H9 (cell line): ENCODE measurements at places on chromosomes 3 and 15. TPM values are rescaled to one million over a fixed set of nuclear protein-coding genes. Genes with fewer than 3 reads are reported as not detected.

- no peak overlapping the region for H3K27ac ChIP-seq
- peaks cover 19% of the 10 kb centered on the region for H3K36me3 ChIP-seq
- no peaks in the 10 kb centered on the region for H3K27me3 ChIP-seq
- no peak overlapping the region for H3K4me3 ChIP-seq
- no peak for DNase-seq
- peaks cover 3% of the 10 kb centered on the region; the same call in 1 of the 2 replicates for H3K4me1 ChIP-seq
These were observed 3.3 kb downstream of the GTF2A2 start for GRCh38 chr15:59654046-59654445.

DNA sequence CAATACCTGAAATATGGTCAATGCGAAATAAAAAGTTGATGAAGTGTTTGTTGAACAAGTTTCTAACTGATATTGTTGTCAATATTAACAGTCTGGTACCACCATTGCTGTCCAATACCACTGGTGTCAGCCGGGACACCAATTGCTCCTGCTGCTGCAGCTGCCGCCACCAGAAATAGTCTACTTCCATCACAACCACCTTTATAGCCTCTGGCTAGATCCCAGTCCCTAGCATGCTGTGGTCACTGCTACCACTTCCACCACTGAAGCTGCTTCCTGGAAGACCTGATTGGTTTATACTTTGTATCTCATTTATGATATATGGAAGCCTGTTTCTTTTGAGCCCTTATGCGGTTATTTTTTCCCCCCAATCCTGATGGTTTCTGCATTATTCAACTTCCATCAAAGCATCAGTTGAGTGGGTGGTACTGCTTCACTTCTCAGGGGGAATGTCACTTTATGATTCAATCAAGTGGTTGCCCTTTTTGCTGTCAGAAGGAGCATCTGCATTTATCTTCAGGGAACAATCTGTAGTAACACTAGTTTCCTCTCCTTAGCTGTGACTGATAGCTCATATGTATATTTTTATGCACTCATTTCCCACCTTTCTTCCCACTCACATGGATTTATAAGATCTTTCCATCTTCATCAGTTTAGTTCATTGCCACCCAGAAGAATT, 11.7 kb downstream of the LNP1 start:
- peaks cover 5% of the 10 kb centered on the region; the same call in 1 of the 2 replicates for H3K4me1 ChIP-seq
- no peak for DNase-seq
- H3K27ac ChIP-seq = no peak overlapping the region
- H3K36me3 ChIP-seq = peaks cover 13% of the 10 kb centered on the region
- no peak overlapping the region for H3K4me3 ChIP-seq

- no peak overlapping the region for H3K27ac ChIP-seq
- H3K27me3 ChIP-seq = no peaks in the 10 kb centered on the region
- H3K4me1 ChIP-seq = no peaks in the 10 kb centered on the region; the same call in 1 of the 2 replicates
These were observed 45.9 kb upstream of the SEC61A1 start for GRCh38 chr3:128006061-128007032.

DNA sequence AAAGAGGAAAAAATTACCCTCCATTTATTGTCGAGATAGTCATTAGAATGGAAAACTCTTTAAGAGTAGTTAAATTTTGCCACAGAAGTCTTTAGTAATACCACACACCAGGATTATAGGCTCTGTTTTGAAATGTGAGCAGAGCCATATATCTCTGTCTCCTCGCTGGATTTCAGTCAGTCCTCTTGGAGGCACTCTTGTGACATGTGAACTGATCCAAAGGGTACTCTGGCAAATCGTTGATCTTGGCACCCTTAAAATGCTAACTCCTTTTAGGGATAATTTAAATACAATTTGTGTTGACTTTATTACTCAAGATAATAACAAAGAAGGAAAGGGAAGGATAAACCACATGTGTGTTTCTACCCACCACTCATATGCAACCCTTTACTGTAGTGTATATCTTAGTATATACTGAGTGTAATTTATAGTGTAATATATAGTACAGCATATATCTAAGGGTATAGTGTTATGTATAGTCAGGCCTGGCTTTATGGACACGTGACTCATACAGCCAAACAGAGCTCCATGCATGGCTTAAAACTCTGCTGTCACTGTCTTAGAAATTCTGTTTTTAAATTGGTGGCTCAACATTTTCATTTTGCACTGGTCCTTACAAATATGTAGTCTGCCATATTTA, 12.3 kb upstream of the KPNA4 start:
- peaks cover 6% of the 10 kb centered on the region for H3K36me3 ChIP-seq
- no peak overlapping the region for H3K27ac ChIP-seq
- no peaks in the 10 kb centered on the region for H3K4me1 ChIP-seq
- DNase-seq = no peak
- no peak overlapping the region for H3K4me3 ChIP-seq
- no peaks in the 10 kb centered on the region for H3K27me3 ChIP-seq

DNA sequence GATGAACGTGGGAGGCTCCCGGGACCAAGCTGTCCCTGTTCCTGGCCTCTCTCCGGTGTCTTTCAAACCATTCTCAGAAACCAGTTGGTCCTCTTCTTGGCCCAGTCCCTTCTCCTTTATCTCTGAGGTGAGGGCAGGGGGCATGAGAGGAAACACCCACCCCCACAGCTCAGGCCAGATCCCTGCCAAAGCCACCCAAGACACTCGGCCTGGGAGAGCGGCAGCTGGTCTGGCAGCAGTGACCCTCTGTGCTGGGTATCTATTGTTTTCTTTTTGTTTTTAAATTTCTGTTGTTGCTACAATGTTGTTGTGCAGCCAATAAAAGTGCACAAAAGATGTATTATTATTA, 27.3 kb downstream of the ACSBG1 start:
- H3K36me3 ChIP-seq = no peaks in the 10 kb centered on the region
- no peak overlapping the region for H3K4me3 ChIP-seq
- no peak for DNase-seq
- no peaks in the 10 kb centered on the region for H3K27me3 ChIP-seq
- H3K27ac ChIP-seq = no peak overlapping the region

DNA sequence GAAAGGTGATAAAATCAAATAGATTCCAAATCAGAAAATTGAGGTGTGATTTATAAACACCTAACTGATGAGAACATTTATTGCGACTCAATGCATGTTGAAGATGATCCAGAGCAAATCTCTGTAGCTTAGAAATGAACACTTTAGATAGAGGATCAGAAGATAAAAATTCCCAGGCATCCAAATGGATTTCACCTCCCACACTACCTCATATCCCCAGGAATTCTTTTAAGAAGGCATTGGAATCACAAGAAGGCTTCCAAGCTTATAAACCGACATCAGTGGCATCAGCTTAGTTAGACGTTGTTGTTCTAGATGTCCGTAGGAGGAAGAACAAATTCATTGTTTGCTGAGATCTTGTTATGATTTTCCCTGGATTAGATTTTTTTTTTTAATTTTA, 154.4 kb downstream of the EBLN2 start:
- no peak overlapping the region for H3K27ac ChIP-seq
- H3K4me3 ChIP-seq = no peak overlapping the region
- no peaks in the 10 kb centered on the region for H3K27me3 ChIP-seq

DNA sequence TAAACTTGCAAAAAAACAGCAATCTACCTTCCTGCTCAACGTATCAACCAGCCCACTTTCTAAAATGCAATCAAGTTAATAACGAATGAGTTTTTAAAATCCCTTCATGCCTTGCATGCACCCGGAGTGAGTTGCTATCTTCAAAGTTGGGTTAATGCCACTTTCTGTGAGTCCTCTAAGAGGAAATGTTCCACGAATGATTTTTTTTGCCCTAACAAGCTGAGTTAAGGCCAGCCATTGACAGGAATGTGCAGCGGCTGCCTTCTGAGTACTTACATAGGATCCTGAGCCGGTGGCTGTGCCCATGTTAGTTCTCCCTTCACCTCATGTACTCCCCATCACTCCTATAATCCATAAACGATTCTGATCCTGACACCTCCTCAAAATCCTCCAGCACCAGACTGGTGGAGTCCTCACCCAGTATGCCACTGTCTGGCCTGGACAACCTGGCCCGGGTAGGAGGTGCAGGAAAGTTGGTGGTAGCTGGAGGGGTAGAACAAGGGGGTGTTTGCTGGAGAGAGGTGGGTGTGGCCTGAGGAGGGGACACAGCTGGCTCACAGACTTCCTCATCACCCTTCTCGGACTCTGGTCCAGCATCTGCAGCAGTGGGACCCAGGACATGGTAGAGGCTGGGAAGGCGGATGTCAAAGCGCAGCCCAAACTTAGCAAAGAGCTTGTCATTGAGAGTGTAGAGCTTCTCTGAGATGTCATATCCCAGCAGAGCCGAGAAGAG, 12.4 kb downstream of the POPDC2 start:
- H3K27me3 ChIP-seq = no peaks in the 10 kb centered on the region
- no peak for DNase-seq
- no peaks in the 10 kb centered on the region for H3K36me3 ChIP-seq
- no peak overlapping the region for H3K27ac ChIP-seq

DNA sequence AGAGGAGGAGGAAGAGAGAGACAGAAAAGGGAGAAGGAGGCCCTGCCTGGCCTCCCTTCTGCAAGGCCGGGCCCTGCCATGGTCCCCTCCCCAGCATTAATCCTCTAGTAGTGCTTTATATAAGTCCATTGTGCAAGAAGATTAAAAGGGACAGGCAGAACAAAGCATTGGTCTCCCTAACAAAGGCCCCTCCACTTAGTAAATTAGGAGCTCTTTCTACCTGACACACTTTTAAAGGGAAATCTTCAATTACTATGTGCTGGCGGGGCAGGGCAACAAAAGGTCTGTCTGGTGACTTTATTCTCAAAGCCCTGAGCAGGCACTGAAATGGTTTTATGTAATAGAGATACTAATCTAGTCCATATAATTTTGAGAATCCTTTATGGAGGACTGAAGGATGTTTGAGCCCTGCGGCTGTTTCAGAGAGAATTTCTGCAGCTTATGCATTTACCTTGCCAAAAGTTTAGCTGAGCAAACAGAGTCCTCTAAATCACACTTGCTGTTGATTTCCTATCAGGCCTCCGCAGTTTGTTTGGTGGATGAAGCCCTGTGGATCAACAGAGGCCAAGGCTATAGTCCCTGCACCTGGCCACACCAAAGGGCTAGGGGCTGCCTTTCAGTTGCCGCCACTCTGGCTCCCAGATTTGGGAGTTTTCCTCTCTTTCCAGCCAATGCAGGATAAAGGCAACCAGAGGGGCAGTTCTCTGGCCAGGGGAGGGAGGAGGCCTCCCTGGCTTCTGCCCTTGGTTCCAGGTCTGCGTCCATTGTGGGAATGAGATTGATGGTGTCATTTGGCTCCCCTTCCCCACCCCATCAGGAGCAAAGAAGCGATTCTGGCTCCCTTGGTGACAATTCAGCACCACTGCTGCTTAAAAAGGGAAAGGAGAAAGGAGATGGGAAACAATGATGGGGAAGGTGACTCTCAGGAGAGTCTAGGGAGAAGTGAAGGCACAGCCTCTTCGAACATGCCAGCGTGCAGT, 148.0 kb downstream of the MEGF11 start:
- no peaks in the 10 kb centered on the region for H3K36me3 ChIP-seq
- no peak overlapping the region for H3K27ac ChIP-seq
- no peak overlapping the region for H3K4me3 ChIP-seq
- H3K4me1 ChIP-seq = no peaks in the 10 kb centered on the region
- DNase-seq = no peak

DNA sequence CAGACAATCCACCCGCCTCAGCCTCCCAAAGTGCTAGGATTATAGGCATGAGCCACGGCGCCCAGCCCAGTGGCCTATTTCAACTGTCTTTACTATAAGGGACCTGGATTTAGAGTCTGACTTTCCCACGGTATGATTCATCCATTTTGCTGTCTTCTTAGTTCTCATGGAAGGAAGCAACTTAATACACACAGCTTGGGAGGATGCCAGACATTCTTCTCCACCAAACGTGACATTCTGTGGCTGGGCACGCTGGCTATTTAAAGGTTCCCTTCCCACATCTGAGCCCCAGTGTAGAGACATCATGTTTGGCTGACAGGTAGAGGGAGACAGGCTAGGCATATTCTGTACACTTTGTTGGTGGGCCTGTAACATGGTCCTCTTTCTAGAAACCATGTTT, 26.2 kb downstream of the FAM43A start:
- no peak overlapping the region for H3K4me3 ChIP-seq
- no peak for DNase-seq

DNA sequence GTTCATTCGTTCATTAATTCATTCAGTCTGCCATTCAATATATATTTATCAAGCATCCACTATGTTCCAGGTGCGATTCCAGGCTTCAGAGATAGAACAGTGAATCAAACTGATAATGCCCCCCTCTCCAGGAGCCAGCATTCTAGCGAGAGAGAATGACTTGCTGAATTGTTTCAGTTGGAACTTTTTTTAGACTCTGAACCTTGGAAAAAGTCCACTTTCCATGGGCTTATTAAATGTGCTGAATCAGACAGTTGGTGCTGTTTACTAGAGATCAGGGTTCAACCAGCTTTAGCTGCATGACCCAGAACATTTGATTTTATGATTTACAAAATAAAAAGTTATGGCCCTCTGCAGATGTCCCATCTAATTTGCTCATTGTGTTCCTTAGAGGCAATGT, 213.2 kb downstream of the THSD4 start:
- no peak for DNase-seq
- H3K36me3 ChIP-seq = no peaks in the 10 kb centered on the region
- no peak overlapping the region for H3K27ac ChIP-seq

GRCh38 chr15:57509126-57509525, 82.6 kb upstream of the MYZAP start:
- peaks cover 3% of the 10 kb centered on the region; the same call in 1 of the 2 replicates for H3K4me1 ChIP-seq
- no peaks in the 10 kb centered on the region for H3K27me3 ChIP-seq
- no peaks in the 10 kb centered on the region for H3K36me3 ChIP-seq
- H3K4me3 ChIP-seq = no peak overlapping the region
- H3K27ac ChIP-seq = no peak overlapping the region
- no peak for DNase-seq

GRCh38 chr15:60906146-60906674, 322.9 kb downstream of the RORA start:
- no peaks in the 10 kb centered on the region for H3K27me3 ChIP-seq
- H3K4me3 ChIP-seq = no peak overlapping the region
- H3K27ac ChIP-seq = no peak overlapping the region
- H3K36me3 ChIP-seq = no peaks in the 10 kb centered on the region
- DNase-seq = no peak
- no peaks in the 10 kb centered on the region for H3K4me1 ChIP-seq

DNA sequence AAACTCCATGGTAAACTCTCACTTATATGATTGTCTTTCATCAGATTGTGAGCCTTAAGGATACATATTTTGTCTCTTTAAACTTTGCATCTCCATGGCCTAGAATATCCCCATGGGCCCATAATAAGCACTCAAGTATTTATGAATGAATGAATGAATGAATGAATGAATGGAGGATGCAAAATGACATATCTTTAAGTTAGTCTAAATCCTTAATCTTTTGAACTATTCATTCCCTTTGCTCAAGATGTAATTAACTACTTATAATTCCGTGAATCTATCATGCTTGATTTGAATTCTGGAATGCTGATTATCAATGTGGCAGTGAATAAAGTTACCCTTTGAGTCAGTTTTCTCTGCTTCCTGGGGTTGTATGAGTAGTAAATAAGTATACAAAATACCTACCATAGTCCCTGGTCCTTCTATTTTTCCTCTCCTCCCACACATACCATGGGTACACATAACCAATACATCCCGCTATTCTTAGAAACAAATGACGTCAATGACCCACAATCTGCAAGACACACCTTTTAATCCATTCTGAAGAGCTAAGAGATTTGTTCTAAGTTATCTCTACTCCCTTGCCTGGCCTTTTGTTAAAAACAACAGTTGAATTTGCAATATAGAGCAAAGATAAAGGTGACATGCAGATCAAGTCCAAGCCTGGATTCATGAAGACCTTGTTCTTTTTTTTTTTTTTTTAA, 94.5 kb downstream of the FBN1 start:
- no peak overlapping the region for H3K27ac ChIP-seq
- H3K4me1 ChIP-seq = no peaks in the 10 kb centered on the region
- no peaks in the 10 kb centered on the region for H3K36me3 ChIP-seq
- H3K4me3 ChIP-seq = no peak overlapping the region
- no peaks in the 10 kb centered on the region for H3K27me3 ChIP-seq

The CCDC39 gene
- 0.59 and 0.79 TPM in 2 replicates for total RNA-seq

The IL17RB gene
- total RNA-seq = 8.3 and 9.8 TPM in 2 replicates

The SPINT1 gene
- total RNA-seq = 129 and 130 TPM in 2 replicates

The SCG5 gene
- 23.9 and 24.2 TPM in 2 replicates for total RNA-seq

The ATP13A3 gene
- total RNA-seq = 75.8 and 78.5 TPM in 2 replicates

The SLC28A2 gene
- not detected in 2 replicates for total RNA-seq
